ENCODE measurements at places on chromosomes 7 and 10. TPM values are rescaled to one million over a fixed set of nuclear protein-coding genes. Genes with fewer than 3 reads are reported as not detected.

- DNase-seq: no peak
These were observed 10.4 kb downstream of the RAB11FIP2 start for GRCh38 chr10:118036281-118036875.

DNA sequence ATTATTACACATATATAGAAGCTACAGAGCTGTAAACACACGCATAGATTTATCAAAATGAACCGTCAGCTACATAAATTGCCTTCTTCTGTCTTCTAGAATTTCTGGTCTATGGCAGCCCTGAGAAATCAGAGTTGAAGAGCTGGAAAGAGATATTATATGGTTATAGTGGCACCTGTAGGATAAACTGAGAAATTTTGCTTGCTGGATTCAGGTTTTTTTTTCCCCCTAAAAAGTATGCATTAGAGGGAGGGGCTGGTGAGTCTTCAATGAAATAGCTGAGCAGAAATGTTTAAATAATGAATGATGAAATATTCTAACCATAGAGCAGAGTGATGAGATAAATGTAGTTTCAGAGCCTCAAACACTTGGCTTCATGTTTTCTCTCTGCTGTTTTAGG lies 78.0 kb upstream of the DYNC1I1 start:
- DNase-seq: no peak

DNA sequence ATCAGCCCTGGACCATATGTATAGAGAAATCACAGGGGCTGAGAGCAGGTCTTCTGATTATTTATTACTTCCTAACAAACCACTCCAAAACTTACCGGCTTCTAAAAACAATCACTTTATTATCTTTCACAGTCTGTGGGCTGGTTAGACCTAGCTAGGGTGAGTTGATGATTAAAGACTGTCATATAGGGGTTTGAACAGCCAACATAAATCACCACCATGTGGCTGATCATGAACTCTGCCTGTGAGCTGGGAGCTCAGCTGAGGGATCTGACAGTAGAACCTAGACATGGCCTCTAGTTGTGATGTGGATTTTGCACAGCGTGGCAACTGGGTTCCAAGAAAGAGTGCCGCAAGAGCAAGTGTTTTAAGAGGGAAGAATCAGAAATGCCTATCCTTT lies 305.4 kb downstream of the CSTF2T start:
- no peak for DNase-seq

DNA sequence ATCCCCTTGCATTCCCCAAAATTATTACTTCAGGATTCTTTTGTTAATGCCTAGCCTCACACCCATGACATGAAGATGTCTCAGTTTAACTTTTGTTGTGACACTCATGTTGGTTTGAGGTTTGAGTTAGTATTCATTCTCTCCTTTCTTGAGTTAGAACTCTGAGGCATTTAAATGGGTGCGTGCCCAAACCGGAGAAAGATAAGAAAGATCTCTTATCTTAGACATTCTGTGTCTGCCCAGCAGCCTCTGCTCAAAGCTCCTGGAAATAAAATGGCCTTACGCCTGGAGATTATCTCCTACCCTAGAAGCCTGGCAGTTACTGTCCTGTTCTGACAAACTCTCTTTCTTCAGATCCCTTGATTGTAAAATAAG lies 26.3 kb downstream of the WBP1L start:
- DNase-seq: no peak

DNA sequence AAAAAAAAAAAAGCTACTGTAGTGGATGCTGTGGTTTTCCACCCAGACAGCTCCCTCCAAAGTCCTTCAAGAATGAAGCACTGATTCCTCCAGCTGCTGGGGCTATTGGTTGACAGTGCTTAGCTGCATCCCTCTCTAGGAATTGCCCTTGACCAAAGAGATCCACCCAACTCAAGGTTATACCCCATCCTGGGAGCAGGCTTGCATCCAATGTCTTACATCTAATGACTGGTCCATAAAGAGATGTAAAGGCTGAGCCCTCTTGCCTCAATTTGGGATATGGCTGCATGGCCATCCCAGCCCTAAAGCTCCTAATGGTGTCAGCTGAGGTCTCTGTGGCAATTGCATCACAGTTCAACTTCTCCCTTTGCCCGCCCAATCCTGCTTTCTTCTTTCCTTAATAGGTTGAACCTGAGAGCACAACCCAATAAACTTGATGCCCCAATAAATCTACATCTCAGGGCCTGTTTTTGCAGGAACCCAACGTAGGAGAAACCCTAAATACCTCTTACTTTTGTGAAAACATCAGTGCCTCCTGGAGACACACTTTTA lies 4.4 kb downstream of the GPR37 start:
- DNase-seq: no peak

The MUC12 gene
- total RNA-seq: not detected

The CALHM3 gene
- total RNA-seq: not detected

All from activated naive CD8-positive, alpha-beta T cell treated with anti-CD3 and anti-CD28 coated beads for 36 hours (primary cell).